ENCODE measurements at places on chromosomes 12 and 14. TPM values are rescaled to one million over a fixed set of nuclear protein-coding genes. Genes with fewer than 3 reads are reported as not detected.

Gene KCNC2
- 0.07 TPM for total RNA-seq

Gene PTGDR
- 2.5 TPM for total RNA-seq

GRCh38 chr14:83706231-83706954, 1823.6 kb upstream of the FLRT2 start:
- H3K36me3 ChIP-seq = no peaks in the 10 kb centered on the region
- no peak overlapping the region for H3K4me3 ChIP-seq
- DNase-seq = no peak
- H3K27ac ChIP-seq = no peak overlapping the region
- H3K4me1 ChIP-seq = no peaks in the 10 kb centered on the region
- H3K27me3 ChIP-seq = no peaks in the 10 kb centered on the region

GRCh38 chr12:95838125-95838524, 20.6 kb upstream of the SNRPF start:
- H3K36me3 ChIP-seq = no peaks in the 10 kb centered on the region
- no peaks in the 10 kb centered on the region for H3K27me3 ChIP-seq
- peaks cover 2% of the 10 kb centered on the region for H3K4me1 ChIP-seq
- peak; percentile 41 for DNase-seq

Gene CSAD
- total RNA-seq = 16.8 TPM

GRCh38 chr12:16118586-16118985, 158.9 kb downstream of the SLC15A5 start:
- no peaks in the 10 kb centered on the region for H3K27me3 ChIP-seq
- H3K4me3 ChIP-seq = no peak overlapping the region
- peaks cover 4% of the 10 kb centered on the region for H3K4me1 ChIP-seq

DNA sequence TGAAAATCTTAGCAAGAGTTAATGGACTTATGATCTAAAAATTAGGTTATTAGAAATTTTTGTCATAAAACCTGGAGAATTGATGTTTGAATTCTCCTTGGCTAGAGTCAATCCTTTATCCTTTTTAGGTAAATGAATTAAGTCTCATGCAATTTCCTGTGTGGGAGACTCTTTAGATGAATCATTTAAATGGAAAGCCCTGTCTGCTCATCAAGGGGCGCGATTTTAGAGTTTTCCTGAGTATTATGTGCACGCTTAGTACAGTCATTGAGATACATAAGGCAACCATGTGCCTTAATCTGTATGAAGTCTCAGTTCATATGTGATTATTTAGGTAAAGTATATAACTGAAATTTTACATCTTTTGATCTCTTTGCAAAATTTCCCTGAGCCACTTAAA, 974.7 kb downstream of the NRXN3 start:
- H3K4me1 ChIP-seq = no peaks in the 10 kb centered on the region
- no peak for DNase-seq
- no peak overlapping the region for H3K4me3 ChIP-seq
- H3K36me3 ChIP-seq = no peaks in the 10 kb centered on the region

DNA sequence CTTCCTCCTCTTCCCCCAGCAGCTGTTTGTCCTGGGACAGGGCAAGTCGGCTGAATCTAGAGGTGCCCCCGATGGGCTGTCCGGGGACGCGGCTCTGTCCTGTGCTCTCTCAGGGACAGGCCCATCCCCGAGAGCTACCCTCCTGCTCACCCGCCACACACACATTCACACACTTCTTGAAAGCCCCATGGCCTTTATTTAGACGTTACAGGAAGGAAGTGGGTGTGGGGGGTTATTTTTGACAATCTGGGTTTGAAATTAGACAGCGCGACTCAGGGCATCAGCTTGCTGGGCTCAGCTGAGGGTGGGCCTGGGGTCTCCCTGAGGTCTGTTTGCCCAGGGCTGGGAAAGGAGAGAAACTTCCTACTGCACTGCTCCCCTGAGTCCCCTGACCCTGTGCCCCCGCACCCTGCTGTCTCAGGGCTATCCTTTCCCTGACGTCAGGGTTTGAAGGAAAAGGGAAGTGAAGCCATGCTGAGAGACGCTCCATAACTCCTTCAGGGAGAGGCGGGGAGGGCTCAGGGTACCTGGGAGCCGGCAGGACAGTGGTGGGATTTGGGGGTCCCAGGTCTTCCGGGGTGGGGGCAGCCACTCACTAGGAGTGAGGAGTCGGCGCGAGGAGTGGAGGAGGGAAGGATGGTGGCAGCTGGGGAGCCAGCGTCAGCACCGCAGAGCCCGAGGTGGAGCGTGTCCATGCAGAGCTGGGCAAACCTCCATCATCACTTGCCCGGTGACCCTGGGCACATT, 8.1 kb downstream of the PTPN6 start:
- peaks cover 10% of the 10 kb centered on the region for H3K4me1 ChIP-seq
- H3K4me3 ChIP-seq = no peak overlapping the region
- no peak for DNase-seq
- no peak overlapping the region for H3K27ac ChIP-seq
- no peaks in the 10 kb centered on the region for H3K36me3 ChIP-seq

DNA sequence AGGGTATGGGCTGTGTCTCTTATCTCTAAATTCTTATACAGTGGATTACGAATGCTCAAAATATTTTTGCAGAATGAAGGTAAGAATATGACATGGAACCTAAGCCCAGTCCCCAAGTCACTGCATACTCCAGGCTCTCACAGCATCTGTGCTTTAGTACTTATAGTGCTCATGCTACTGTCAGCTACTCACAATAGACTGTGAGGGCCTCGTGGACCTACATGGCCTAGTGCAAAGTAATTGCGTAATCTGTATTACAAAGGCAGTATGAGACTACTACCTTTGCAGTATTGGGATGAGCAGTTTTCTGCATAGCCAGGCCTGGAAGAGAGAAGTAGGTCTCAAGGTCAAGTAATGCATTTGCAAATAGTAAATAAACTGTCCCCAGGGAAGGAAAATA, 27.9 kb downstream of the VWF start:
- H3K36me3 ChIP-seq = no peaks in the 10 kb centered on the region
- peaks cover 3% of the 10 kb centered on the region for H3K4me1 ChIP-seq
- H3K4me3 ChIP-seq = no peak overlapping the region
- no peaks in the 10 kb centered on the region for H3K27me3 ChIP-seq

- no peaks in the 10 kb centered on the region for H3K36me3 ChIP-seq
- DNase-seq = no peak
- no peak overlapping the region for H3K27ac ChIP-seq
- H3K4me1 ChIP-seq = no peaks in the 10 kb centered on the region
- no peaks in the 10 kb centered on the region for H3K27me3 ChIP-seq
Measured at GRCh38 chr12:124976999-124977398, 11.9 kb downstream of the DHX37 start.

Gene CCNB1IP1
- 84.8 TPM for total RNA-seq

Gene HRK
- not detected for total RNA-seq

Gene NAV3
- total RNA-seq = 6.6 TPM

- no peak for DNase-seq
- H3K27me3 ChIP-seq = no peaks in the 10 kb centered on the region
- H3K36me3 ChIP-seq = no peaks in the 10 kb centered on the region
Measured at GRCh38 chr12:67618303-67618702, 30.2 kb upstream of the DYRK2 start.

GRCh38 chr12:7899755-7900154, 27.0 kb upstream of the SLC2A14 start:
- H3K27me3 ChIP-seq = no peaks in the 10 kb centered on the region
- no peak for DNase-seq
- no peaks in the 10 kb centered on the region for H3K36me3 ChIP-seq
- H3K27ac ChIP-seq = no peak overlapping the region
- H3K4me1 ChIP-seq = peaks cover under 1% of the 10 kb centered on the region

Data from hepatocyte (in vitro differentiated cells).